Urinary bladder (tissue), 4 donors: ENCODE measurements at places on chromosomes 12 and 14. TPM values are rescaled to one million over a fixed set of nuclear protein-coding genes. Genes with fewer than 3 reads are reported as not detected.

DNA sequence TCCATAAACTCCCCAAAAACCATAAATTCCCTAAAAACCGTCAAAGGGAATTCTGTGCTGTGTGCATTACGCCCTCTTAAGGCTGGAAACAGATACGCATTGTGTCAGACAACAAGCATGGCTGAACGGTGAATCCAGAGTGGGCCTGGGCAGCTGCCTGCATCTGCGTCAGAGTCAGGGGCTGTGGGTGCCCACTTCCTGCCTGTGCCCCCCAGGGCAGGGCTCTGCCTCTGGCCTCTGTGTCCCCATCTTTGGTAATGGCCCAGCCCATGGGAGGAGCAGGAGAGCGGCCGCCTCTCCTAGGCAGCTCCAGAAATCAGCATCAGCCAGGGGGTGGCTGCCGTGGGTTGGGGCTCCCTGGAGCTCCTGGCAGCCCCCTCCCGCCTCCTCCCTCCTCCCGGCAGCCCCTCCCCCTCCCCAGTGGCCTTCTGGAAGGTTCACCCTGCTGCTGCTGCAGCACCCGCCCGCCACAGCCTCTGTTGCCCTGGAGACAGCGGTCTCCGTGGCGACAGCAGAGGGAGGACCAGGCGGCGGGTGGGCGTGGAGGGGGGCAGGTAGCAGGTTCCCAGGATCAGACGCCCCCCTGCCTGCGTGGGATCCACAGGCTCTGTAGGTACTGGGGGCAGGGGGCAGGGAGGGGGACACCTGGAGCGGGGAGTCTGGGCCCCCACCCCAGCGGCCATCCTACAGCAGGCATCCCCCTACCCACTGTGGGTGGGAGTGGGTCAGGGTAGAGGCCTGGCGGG, 5.9 kb downstream of the MMP17 start:
- no peak for DNase-seq

DNA sequence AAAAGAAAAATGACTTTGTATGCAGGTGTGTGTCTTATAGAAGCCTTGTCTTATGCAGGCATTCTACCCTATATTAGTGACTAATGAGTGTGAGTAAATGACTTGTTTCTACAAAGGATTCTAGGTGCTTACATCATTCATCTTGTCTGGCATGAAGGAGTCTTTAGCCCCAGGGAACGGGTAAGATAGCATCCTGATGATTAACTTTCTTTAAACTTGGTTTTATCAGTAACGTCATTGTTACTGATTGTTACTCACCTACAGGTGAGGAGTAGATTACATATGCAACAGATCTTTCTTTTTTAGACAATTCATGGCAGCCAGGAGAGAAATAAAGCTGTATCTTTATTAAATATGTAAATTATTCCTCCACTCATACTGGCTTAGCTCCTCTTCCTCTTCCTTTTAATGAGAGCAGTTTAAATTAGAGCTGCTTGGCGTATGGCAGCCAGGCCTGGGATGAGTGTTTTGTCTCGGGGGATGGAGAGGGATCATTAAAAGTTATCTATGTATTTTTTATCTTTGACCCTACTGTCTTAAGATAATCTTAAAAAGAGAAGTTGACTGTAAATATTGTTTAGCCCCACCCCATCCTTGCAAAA, 57.2 kb upstream of the ATP2A2 start:
- DNase-seq: no peak

DNA sequence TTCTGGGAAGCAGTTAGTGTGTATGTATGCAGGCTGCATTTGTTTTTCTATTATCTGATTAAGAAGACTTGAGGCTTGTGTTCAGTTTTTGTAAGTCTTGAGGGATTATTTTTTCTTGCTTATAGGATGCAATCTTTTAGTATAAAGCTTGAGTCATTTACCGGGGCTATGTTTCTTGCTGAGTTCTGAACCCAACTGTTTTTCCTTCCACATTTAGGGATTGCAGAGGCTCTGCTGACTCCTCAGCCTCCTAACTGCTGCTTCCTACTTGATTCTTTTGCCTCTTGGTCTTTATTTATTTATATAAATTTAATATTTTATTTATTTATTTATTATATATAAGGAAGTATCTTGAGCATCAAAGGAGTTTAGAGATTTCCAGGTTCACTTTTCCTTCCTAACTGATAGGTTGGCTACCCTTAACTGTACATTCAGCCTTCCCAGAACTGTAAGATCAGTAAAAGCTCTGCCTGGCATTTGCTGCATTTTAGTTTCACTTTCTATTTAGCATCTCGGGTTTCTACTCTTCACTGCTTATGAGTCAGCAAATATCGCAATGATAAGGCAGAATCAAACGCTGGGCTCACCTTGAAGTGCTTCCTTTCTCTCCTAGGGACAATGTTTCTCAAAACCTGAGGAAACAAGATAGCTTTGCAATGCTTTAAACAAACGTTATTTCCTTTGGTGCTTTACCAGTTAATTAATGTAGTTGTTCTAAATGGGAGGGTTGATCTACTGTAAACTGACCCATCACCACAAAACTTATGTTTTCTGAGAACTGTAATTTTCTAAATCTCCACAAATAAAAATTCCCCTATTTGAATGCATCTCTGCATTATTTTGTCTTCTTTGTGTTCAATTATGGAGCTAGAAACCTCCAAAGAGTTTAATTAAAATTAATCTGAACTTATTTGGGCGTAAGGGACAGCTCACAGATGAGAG, 1183.7 kb upstream of the TMEM132C start:
- DNase-seq: peak; percentile 49

- DNase-seq: no peak
Observed at GRCh38 chr14:52902971-52903619, 47.8 kb downstream of the FERMT2 start.

DNA sequence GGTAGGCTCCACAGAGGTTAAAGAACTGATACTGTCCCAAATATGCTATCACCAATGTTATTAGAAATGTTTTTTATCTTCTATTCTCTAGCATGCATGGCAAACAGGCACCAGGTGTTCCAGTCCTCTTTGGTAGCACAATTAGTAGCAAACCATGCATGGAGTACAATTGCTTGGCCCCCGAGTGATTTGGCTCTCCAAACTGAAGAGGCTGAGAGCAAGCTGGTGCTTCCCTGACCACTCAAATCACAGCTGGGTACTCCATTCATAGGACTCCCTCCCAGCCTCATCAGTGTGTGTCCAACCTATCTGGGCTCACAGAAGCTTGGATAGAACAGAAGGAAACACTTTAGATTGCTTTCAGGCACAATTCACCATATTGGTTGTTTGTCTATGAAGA, 93.4 kb downstream of the DIO2 start:
- no peak for DNase-seq

- no peak for DNase-seq
Observed at GRCh38 chr14:57692671-57693070, 173.2 kb downstream of the SLC35F4 start.

GRCh38 chr14:34053666-34054065, 102.8 kb upstream of the EGLN3 start:
- no peak for DNase-seq

GRCh38 chr12:55697686-55698085, 10.0 kb downstream of the ITGA7 start:
- no peak for DNase-seq

The ENDOU gene
- total RNA-seq: not detected
